ENCODE measurements at places on chromosomes 6 and 20.

DNA sequence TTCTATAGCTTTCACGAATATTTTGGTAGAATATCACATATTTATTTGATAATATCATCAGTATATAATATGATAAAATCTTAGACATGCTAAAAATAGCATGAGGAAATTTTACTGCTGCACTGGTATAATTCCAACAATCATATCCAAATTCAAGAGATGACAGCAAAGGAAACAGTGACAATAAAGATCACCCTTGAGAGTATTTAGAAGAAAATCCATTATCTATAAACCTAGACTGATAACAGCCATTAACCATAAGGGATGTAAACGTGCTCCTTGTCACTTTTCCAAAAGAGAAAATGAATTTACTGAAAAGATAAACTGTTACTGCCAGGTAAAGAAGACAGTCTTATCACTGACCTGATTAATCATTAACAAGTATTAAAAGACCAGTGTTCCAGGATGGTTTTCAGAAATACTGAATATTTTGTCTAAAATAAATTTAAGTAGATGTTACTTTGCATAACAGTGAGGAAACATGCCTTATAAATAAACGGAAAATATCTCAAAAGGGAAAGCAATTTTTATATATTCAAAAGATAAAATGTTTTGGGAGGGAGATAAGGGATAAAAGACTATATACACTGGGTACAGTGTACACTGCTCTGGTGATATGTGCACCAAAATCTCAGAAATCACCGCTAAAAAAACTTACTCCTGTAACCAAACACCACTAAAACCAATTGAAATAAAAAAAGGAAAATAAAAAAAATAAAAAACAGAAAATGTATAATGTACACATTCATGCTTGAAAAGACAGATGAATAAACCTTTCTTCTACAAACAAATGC is 1704.7 kb downstream of the HACE1 start:
- DNase-seq: no peak

- no peak for DNase-seq
Measured at GRCh38 chr6:53492860-53493634, 51.9 kb downstream of the GCLC start.

- no peak for DNase-seq
Measured at GRCh38 chr6:11113038-11113437, 1.5 kb upstream of the ERVFRD-1 start.

DNA sequence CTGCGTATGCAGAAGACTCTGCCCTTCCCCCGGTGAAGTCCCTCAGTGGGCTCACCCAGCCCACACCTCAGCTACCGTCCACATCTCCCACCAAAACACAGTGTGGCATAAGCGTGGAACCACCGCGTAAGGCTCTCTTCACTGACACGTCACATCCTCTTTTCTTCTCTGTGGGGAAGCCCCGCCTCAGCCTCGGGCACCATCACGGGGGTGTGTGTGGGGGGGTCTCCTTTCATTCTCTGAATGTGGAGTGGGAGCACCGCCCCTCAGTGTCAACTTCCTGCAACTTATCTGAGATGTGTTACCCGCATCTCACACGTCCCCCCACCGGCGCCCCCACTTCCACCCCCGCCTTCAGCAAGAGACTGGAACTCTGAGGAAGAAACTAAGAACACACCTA is 388.4 kb upstream of the JARID2 start:
- no peak for DNase-seq

Data from suprapubic skin (tissue), 4 donors.